ENCODE measurements at places on chromosomes 12 and 14.

DNA sequence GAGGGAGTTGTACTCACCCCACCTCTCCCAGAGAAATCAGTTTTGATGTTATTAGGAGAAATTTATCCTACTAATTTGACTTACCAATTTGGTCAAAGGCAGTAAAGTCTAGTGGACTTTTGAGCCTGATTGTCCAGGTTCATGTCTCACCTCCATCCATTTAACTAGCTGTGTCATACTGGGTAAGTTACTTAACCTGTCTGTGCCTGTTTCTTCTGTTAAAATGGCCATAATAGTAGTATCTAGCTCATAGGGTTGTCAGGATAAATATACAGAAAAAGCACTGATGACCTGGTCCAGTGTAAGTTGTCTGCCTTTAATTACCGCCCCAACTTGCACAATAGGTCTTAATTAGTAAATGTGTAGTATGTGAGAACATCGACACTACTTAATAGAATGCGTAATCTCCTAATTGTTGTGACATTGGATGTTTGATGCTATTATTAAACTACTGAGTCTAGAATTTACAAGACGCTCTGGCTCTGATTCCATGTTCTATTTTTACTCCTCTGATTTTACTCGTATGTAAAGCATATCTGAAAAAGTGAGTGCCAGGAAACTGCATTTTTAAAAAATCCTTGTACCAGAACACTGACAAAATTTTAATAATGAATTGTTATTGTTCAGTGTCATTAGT lies 1.5 kb downstream of the RAB21 start:
- no peak for DNase-seq

- DNase-seq, result no peak
These were observed 8.6 kb upstream of the KRT8 start for GRCh38 chr12:52913431-52913821.

- peak; percentile 94 for DNase-seq
These were observed 22.8 kb downstream of the OTUB2 start for GRCh38 chr14:94048691-94049624.

DNA sequence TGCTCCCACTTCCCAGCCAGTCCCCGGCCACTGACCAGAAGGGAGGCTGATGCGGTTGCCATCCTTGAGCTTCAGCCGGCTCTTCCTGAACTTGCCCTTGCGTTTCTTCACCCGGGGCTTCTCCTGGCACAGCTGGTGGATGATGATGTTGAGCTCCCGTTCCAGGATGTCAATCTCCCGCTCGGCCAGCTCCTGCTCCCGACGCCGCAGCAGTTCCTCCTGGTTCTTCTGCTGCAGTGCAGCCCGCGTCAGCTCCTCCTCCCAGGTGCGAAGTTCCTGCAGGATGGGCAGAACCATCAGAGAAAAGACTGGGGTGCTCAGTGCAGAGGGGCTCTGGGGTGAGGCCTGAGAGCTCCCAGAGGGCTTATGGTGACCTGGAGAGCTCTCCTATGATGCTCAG lies 67.0 kb downstream of the MAP3K9 start:
- no peak for DNase-seq

GRCh38 chr14:68574906-68575305 lies 218.0 kb downstream of the ZFP36L1 start:
- DNase-seq, result no peak

- no peak for DNase-seq
These were observed at the start of gene OLR1 for GRCh38 chr12:10171973-10172728. Gene OLR1, minus strand, starts transcription at chr12:10172132. Its CDS starts 55 bp downstream, at chr12:10172077.

GRCh38 chr12:27005495-27005894 lies 8.7 kb downstream of the TM7SF3 start:
- no peak for DNase-seq

- no peak for DNase-seq
These were observed 28.0 kb upstream of the OSBPL8 start for GRCh38 chr12:76587428-76588178.

DNA sequence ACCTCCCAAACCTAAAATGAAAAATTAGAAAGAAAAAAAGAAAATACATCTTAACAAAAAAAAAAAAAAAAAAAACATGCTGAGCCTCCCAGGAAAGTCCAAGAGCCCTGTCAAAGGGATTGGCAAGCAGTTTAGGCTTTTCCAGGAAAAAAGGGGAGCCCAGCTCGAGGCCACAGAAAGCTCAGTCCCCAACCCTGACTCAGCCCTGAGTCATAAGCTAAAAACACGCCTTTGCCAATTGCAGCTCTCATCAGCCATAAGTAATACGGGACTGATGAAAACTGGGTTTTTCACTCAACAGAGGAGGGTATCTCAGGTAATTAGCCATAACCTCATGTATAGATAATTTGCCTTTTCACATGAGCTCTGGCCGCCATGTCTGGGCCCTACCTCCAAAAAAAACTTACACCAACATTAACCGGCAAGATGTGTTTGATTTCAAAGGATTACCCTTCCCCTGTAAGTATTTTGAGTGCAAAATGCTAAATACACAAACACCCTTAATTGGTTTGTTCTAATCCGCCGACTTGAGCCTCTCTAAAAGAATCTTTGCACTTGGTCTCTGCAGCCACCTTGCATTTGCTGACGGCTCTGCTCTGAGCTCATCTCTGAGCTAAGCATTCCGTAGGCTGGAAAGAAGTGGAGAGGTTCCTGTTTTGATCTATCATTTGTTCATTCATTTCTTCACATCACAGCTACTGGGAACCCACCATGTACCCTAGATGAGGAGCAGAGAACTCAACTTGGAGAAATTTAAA lies 319.2 kb downstream of the BCL11B start:
- DNase-seq, result no peak

DNA sequence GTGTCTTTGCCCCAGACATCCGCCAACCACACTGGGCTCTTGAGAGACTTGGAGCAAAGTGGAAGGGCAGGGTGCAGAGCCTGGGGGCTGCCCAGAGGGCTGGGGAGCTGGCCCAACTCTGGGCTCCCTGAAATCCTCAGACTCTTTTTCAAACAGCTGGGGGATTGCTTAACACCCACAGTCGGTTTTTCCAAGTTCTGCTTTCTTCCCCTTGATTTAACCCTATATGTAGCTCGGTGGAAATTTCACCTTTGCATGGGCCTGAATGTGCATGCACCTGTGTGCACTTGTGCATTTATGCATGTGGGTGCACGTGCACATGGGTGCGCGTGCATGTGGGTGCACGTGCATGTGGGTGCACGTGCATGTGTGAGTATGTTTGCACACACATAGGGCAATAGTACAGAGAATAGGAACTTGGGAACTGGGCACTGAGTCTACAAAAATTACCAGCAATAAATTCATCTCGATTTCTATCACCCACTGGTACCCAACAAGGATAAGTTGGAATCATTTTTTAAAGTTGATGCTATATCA lies 52.3 kb upstream of the RFLNA start:
- no peak for DNase-seq

DNA sequence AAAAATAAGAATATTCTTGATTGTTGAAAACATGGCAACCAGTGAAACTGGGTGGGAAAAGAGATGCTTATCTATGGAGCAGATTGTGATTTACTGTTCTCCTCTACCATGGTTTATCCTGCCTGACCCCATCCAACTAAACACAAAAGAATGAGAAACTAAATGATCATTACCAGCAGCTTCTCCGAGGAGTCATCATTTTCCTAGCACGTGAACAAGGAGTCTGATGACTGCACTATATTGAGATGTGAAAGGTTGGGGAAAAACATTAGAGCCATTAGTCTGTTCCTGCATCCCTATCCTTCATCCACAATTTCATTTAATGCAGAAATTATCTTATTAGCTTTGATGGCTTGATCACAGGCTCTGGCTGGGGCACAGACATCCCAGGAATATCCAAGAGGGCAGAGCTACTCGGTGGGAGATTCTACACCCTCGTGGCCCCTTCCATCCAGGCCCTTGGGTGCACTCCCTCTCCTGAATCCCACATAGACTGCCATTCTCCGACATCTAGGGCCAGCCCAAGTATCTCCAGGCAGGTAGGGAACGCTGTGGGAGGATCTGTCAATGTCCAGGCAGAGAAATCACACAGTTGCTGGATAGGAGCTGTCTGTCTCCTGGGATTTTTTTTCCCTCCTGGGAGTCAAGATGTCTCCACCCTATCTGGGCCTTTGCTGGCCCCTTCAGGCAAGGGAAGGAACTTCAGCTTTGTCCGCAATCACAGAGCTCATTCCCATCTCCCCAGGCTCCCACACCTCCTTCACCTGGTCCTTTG lies 43.3 kb upstream of the DHRS4 start:
- peak; percentile 53 for DNase-seq

GRCh38 chr14:74905595-74906142 lies 17.4 kb downstream of the RPS6KL1 start:
- peak; percentile 11 for DNase-seq

DNA sequence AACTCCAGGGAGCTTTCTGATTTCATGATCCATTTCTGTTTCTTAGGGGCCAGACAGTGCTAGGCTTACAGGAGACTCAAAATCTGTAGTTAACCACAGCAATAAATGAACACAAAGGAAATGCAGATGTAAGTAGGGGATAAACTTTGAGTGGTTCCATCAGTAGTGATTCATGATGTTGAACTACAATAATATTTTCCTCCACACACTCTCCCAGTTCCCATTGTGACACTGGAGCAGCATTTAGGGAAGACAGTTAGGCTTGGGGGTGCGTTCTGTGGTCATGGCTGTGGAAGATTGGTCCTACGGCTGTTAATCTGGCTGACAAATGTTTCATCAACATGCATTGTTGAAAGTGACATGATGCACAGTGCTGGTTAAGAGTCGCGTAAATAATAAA lies 66.9 kb downstream of the HMGA2 start:
- DNase-seq, result no peak

- no peak for DNase-seq
These were observed 3.4 kb downstream of the RHOF start for GRCh38 chr12:121789800-121790728.

DNA sequence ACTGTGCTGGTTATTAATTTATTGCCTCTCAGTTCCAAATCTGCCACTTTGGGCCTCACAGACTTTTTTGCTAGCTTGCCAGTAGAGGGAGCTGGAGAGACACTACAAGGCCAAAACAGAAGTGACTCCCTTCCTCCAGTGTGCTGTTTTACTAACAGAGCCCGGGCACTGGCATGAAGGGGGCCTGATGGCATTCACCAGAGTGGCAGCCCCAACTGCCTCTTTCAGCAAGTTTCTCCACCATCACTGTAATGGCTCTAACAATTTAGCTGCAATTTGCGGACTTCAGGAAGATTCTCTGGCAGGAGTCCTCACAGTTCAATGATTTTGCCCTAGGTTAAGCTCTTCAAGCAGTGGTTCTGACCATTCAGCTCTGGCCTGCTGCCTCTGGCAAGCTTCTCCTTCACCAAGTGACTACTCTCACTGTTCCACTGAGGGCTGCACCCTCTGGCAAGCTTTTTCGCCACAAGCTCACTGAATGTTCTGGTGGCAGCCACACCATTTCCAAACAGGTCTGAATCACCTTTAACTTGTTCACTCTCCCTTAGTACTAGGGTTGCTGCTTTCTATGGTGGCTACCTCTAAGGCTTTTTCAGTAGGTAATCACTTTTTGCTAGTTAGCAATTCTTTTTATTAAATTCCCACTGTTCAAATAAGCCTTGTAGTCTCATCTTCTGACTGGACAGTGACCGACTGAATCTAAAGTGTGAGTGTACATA lies 104.9 kb downstream of the ZC3H14 start:
- peak; percentile 87 for DNase-seq

GRCh38 chr14:24909523-24910302 lies 140.2 kb downstream of the STXBP6 start:
- no peak for DNase-seq

DNA sequence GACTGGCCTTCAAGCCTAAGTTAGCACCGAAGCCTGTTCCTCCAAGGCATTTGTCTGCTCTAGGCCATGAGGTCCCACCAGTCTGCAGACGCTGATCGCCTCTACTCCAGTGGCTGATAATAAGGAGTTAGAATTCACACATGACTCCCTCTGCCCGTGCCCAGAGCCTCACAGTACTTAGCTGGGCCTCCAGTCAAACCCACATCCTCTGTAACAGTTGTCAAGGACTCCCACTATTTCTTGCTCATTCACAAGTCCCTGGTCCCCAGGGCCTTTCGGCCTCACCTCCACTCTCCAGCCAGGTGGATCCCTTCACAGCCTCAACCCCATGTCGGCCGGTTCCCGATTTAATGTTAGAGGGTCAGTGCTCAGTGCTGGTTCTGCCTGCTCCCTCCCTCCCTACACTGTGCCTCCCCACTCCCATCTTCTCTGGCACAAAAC lies 6.3 kb upstream of the KRT5 start:
- no peak for DNase-seq

GRCh38 chr12:112439769-112440168 lies 21.0 kb downstream of the PTPN11 start:
- DNase-seq, result peak; percentile 4

- no peak for DNase-seq
These were observed 67.8 kb downstream of the METTL25 start for GRCh38 chr12:82426081-82426480.

DNA sequence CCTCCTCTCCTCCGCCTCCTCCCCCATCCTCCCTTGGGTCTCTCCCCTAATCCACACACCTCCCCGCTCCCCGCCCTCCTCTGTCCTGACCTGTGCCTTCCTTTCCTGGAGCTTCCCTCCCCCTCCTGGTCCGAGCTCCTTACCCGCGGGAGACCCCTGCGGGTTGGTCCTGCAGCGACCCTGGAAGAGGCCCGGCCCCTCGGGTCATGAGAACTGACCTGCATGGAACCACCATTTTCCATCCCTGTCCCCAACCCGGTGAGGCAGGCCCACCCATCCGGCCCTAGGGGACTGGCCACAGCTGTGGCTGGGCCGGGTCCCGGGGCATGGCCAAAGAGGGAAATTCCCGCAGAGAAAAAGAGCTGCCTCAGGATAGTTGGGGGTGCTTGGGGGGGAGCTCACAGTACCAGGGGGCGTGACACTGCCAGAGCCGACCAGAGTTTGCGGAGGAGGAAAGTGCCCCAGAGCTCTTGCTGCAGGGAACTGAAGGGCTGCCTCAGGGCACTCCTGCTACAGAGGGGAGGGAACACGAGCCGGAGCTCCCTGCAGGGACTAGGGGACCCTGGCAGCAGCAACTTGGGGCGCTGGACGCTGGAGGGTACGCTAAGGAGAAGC lies 613 bp downstream of the ARHGEF40 start:
- peak; percentile 56 for DNase-seq

GRCh38 chr12:12745576-12746211 lies 28.5 kb downstream of the CDKN1B start:
- DNase-seq, result no peak

DNA sequence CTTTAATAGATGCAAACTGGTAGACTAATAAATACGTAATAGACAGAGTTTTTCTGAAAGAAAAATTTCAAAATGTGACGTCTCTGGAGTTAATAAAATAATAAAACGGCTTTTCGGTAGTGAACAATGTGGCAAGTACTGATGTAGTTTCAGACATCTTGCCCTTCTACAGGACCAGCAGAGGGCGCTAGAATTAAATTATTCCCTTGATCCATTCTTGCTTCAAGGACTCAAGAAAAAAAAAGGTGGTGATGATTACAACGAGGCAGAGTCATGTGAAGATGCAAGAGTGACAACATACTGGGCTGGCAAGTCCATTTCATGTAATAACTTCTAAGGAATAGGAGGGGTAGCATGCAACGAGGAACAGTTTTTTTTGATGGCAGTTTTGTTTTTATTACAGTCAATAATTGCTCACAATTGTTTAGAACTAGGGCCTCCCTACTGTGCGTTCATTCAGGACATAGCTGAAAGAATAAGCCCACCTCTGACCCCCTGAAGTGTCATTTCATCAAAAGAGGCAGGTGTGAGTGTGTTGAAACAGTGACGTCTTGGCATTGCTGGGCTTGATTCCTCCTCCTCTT lies 101.0 kb upstream of the GZMB start:
- DNase-seq, result peak; percentile 87
